ENCODE measurements at places on chromosomes 7 and 10. TPM values are rescaled to one million over a fixed set of nuclear protein-coding genes. Genes with fewer than 3 reads are reported as not detected.
A peak's percentile ranks its signal among the peaks of the same experiment; 100 is the strongest.

- H3K36me3 ChIP-seq = no peaks in the 10 kb centered on the region
- H3K4me3 ChIP-seq = no peak overlapping the region
- H3K4me1 ChIP-seq = peaks cover 53% of the 10 kb centered on the region
- peaks cover 100% of the 10 kb centered on the region for H3K27me3 ChIP-seq
- no peak for DNase-seq
- H3K27ac ChIP-seq = no peak overlapping the region
Measured at GRCh38 chr10:8041284-8041991, 13.1 kb upstream of the GATA3 start.

- DNase-seq = no peak
- H3K4me1 ChIP-seq = peaks cover under 1% of the 10 kb centered on the region
- no peak overlapping the region for H3K4me3 ChIP-seq
- no peak overlapping the region for H3K27ac ChIP-seq
Measured at GRCh38 chr10:70267161-70267933, 16.5 kb downstream of the NPFFR1 start.

DNA sequence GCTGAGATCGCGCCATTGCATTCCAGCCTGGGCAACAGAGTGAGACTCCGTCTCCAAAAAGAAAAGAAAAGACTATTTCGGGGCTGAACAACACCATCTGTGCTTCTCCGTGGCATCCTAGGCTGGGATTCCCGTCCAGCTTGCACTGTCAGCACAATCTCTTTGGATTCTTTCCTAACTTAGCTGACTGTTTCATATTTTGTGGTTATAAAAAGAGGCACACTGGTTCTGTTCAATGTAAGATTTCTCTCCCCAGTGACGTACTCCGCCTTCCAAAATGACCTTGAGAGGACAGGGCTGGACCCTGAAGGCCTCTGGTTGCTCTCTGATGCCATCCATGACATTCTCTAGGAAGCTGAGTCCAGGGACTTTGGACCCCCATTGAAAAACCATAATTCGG, 8.8 kb downstream of the ZNHIT1 start:
- peaks cover 13% of the 10 kb centered on the region for H3K4me1 ChIP-seq
- no peak overlapping the region for H3K4me3 ChIP-seq
- H3K27me3 ChIP-seq = no peaks in the 10 kb centered on the region
- H3K36me3 ChIP-seq = peaks cover 71% of the 10 kb centered on the region
- no peak overlapping the region for H3K27ac ChIP-seq
- no peak for DNase-seq

DNA sequence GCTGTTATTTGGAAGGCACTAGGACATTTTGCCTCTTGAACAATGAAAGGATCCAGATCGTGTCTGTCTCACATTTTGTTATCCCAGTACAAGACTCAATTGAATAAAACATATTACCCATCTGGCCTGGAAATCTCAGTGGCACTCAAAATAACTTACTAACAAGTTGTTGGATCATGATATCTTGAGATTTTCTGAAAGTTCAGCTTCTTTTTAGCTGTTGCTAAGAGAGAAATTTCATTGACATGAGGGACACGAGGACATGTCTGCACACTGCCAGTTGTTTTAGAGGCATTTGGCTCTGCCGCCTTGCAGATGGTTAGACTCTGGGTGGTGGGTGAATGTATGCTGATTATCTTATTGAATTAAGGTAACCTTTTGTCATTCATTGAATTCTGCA, 41.0 kb downstream of the KAT6B start:
- H3K4me3 ChIP-seq = no peak overlapping the region
- no peaks in the 10 kb centered on the region for H3K36me3 ChIP-seq
- H3K4me1 ChIP-seq = peaks cover 41% of the 10 kb centered on the region
- no peaks in the 10 kb centered on the region for H3K27me3 ChIP-seq
- H3K27ac ChIP-seq = peak overlapping the region; percentile 5

GRCh38 chr10:53909791-53910190, 891.2 kb downstream of the PCDH15 start:
- H3K27ac ChIP-seq = no peak overlapping the region
- no peaks in the 10 kb centered on the region for H3K27me3 ChIP-seq
- H3K4me1 ChIP-seq = no peaks in the 10 kb centered on the region
- no peaks in the 10 kb centered on the region for H3K36me3 ChIP-seq
- no peak overlapping the region for H3K4me3 ChIP-seq

DNA sequence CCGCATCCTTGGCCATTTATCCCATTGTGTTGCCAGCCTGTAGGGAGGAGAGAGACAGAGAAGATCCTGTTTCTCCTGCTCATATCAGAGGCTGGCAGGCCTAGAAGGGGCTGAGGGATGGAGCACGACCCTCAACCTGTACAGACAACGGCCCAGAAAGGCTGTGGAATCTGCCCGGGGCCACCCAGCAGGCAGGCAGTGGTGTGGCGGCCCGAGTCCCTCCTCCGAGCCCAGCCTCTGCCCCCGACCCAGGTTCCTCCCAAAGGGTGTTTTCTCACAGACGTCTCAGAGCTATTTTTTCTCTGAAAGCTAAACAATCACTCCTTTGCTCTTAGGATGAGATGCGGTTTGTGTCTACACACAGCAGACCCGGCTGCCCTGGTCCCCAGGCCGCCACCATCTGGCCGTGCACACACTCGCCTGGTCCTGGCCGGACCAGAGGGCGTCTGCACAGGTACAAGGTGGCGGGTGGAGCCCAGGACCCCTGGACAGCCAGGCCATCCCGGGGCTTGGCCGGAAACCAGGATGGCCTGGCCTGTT, 69.3 kb downstream of the FOXL3 start:
- peaks cover 10% of the 10 kb centered on the region for H3K4me1 ChIP-seq
- H3K27ac ChIP-seq = no peak overlapping the region

DNA sequence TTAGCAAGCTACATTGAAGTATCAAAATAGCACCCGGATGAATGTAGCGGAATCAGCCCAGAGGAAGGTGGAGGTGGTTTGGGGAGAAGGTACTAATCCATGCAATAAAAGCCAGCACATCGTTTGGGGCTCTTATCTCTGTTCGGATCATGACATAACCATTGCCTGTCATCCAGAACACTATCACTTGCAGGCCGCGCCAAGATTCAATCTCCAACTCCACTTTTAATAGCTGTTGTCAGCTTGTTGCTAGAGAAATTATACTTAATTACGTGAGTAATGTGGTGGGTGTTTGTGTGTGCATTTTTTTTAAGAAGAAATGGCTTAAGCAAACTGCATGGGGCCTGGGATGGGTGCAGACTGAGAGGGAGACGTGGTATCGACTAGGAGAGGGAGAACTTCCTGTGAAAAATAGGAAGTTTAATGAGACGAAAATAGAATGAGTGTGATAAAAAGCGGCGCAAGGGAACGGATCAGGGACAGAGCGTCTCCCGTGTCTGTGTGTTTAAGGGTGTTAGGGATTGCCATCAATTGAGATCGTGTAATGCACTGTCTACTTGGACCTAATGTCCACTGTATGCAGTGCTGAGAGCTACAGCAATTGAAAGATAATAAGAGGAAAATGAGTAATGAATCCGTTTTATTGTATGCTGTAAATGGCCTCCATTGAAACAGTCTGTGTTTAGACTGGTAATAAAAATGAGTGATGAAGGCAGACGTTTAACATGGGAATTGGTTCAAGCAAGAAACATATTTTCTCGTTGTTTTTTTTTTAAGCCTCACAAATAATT, 27.6 kb upstream of the SFMBT2 start:
- H3K27ac ChIP-seq = no peak overlapping the region
- DNase-seq = no peak
- no peaks in the 10 kb centered on the region for H3K36me3 ChIP-seq
- peaks cover 96% of the 10 kb centered on the region for H3K27me3 ChIP-seq

DNA sequence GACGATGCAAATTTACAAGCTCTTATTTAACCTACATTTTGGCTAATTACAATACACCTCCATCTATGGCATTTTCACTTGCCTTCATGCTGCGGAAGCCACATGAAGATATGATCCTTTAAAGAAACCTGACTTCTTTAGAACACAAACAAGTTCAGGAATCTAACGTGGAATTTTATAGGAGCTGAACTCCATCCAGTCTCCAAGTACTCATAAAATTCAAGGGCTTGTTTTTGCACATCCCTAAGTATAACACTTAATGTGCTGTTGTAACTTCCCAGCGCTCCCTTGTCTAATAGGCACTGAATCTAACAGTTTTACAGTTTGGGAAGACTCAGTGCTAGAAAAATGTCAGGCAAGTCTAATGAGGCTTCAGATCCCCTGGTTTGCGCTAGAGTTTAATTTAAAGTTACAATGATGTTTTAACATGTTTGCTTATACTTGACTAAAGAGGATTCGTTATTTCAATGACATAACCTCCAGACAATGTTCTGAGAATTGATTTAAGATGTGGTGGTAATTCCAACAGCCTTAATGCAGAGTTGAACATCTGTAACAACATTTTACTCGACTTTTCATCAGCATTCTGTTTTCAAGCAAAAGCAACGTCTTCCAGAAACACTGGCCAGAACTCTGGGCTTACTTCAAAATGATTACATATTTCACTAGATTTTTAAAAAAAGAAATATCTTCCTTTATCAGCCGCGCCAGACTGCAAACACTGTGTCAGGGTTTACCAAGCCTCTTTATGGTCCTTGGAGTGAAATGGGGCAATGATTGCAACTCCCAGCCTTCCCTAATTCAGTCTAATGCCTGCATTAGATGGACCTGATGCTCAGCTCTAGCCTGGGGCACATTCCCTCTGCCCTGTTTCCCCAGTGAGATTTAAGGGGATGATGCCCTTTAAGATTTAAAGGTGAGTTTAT, 664.3 kb downstream of the KCNMA1 start:
- H3K4me1 ChIP-seq = no peaks in the 10 kb centered on the region
- no peaks in the 10 kb centered on the region for H3K27me3 ChIP-seq

Gene EXOC4
- total RNA-seq = 33.8 TPM

Gene ELAPOR2
- total RNA-seq = 3.9 TPM

Gene POU6F2
- 0.44 TPM for total RNA-seq
